D721Med (cell line): ENCODE measurements at places on chromosomes 3 and 15.

- no peak for DNase-seq
Measured at GRCh38 chr15:91555312-91555711, 298.2 kb upstream of the SLCO3A1 start.

GRCh38 chr15:92326236-92326635, 67.4 kb upstream of the ST8SIA2 start:
- no peak for DNase-seq

GRCh38 chr3:69914395-69914794, 85.1 kb upstream of the SAMMSON start:
- no peak for DNase-seq

DNA sequence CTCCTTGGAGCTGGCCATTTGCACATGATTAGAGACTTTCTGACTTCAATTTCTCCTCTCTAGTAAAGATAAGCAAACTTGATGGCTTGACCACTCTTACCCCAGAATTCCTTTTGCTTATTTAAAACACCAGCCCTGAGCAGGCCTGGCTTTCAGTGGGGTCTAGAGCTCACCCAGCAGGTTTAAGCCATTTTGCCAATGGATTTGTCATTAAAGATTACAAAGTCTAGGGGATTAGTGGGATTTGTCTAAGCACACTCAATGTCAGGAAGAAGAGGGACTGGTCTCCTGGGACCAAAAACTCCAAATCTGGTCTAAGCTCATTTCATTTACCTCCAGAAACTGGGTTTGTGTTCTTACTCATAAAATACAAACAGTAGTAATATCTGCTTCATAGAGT, 57.3 kb upstream of the SNTN start:
- no peak for DNase-seq

DNA sequence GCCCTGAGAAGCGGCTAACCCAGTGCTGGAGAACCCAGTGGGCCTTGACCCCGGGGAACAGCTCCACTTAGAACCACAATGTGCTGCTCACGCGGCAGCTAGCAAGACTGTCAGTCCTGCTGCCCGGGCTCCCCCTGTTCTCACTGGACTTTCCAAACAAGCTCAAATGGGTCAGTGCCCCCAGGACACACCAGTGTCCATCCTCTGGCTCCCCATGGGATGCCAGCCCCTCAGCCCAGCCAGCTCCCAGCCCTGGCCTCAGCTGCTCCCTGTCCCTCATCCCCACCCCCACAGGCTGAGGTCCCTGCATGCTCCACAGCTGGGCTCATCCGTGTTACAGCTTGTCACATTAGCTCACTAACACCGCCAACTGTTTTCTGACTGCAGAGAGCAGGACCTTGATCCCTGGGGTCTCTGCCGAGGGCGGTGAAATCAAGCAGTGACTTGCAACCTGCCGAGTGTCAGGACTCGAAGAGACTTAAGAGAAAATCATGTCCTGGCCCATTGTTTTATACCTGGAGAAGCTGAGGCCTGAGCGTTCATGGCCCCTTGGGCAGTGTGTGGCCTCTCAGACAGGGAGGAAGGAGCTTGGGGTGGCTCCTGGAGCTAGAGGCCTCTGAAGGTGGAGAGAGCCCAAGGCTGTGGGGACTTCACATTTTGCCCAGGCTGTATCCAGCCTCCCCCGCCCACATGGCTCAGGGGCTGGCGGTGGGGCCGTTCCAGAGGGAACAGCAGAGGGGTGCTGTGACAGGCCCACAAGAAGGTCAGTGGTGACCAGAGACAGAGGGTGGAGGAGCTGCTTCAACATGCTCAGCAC, 157.5 kb downstream of the MEGF11 start:
- no peak for DNase-seq

GRCh38 chr3:82259994-82260393, 498.5 kb upstream of the GBE1 start:
- no peak for DNase-seq

- DNase-seq, result no peak
Measured at GRCh38 chr3:151866711-151867410, 6.6 kb upstream of the SUCNR1 start.

DNA sequence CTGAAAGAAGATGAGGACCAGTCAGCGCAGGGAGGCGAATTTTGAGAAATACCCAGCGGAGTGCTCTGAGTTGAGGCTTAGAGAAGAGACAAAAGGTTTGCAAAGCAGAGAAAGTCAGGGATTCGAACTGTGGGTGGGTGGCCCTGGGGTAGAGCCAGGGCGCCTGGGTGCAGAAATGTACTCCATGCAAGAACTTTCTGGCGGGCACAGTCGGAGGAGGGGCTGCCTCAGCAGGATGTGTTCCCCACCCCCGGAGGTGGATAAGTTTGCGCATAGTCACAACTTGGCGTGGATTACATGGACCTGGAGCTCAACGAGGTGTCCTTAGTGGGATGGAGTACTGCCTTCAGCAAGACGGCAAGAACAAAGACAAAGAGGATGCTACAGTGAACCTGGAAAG, 117.3 kb upstream of the ALDH1A3 start:
- DNase-seq, result no peak

GRCh38 chr15:27646531-27646930, 452.6 kb downstream of the OCA2 start:
- DNase-seq, result no peak

DNA sequence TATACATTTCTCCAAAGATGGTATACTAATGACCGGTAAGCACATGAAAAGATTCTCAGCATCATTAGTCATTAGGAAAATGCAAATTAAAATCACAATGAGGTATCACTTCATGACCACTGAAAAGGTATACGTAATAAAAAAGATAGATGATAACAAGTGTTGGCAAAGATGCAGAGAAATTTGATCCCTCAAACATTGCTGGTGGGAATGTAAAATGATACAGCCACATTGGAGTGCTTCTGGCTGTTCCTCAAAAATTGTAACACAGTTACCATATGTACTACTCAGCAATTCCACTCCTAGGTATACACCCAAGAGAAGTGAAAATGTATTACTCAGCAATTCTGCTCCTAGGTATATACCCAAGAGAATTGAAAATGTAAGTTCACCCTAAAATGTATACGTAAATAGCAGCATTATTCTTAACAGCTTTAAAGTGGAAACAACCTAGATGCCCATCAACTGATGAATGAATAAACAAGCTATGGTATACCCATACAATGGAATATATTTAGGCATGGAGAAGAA, 25.0 kb upstream of the KY start:
- DNase-seq, result no peak

DNA sequence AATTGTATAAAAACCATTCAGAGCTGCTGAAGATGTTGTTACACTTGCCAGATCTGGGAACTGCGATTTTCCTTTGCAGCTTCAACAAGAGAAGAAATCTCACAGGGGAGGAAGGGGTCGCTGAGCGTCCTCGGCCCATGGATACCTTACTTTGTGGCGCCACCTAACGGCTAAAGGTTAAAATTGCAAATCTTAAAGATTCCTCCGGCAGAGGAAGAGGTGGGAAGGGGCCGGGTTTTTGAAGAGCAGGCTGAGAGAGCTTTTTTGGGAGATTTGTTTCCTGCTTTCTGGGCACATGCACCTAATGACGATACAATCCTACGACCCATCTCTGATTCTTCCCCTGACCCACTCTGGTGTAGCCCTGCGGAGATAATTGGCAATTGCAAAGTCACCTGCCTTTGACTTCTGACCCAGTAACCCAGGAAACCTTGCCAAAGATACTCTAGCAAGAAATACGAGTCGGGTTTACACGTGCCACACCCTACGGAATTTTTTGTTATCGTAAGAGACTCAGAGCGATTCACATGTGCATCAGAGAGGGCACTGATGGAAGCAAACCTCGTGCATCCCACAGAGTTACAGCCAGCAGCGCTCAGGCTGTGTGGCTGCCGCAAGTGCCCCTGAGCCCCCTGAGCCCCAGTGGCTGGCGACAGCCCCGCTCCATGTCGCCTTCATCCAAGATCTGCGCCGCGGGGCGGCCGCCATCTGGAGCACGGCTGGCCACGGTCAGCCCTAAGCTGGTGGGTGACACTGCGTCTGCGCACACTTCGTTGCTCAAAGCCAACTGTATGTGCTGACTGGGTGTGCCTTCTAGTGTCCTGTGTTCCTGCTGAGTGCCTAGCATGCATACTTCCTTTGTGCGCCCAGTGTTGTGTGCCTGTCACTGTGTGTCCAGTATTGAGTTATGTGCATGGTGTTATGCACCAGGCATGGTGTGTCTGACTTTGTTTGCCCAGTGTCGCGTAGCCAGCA, 55.2 kb upstream of the CHRNA7 start:
- peak; percentile 33 for DNase-seq

DNA sequence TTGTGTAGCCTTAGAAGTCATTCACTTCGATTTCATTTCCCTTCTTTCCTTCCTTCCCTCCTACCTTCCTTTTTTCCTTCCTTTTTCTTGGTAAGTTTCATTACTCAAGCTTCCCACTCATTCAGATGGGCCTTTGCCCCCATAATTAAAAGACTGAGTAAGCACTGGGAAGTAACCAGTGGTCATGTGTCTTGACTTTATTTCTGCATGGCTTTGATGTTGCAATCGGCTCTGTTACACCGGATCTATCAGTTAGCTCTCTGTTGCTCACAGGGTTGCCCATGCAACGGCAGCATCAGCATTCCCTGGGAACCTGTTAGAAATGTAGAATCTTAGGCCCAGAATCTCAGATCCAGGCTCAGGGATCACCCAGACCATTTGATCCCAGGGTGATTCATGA, 25.6 kb upstream of the LARS2 start:
- DNase-seq, result no peak

DNA sequence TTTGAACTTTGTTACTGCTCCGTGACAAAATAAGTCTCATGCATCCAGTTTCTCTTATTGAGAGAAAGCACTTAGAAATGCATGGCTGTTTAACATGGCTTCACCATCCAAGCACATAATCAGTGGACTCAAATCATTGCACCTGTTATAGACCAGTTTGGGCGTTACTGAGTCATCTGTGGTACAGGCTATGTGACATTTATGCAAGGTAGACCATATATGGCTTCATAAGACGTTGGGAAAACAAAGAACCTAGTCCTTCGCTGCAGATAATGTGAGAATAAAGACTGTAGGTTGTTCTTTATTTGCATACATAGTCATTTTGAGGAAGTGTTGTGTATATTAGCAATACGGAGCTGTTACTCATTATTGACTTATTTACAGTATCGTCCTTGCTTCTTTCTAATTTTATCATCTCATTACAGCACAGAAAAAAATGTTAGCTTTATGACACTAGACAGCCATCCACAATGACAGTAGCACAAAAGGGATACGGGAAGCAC, 374.7 kb downstream of the IL5RA start:
- DNase-seq, result no peak

DNA sequence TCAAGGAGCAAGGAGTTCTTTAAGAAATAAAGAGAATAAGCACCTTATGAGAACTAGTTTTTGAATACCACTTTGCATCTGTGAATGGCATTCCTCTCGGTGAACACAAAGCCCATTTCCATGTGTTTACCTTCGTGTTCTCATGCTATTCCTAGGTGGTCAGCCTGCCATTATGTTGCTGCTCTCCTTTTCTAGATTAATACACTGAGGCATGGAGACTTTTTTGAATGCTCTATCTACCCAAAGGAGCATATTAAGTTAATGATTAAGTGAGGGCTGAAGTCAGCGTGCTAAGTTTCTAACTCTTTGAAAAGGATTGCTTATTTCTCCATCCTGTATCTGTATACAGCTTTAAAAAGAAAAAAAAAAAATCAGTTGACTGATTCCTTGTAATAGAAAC, 394.5 kb downstream of the MECOM start:
- DNase-seq, result no peak

- no peak for DNase-seq
Measured at GRCh38 chr3:42994595-42994994, 15.5 kb downstream of the GASK1A start.

DNA sequence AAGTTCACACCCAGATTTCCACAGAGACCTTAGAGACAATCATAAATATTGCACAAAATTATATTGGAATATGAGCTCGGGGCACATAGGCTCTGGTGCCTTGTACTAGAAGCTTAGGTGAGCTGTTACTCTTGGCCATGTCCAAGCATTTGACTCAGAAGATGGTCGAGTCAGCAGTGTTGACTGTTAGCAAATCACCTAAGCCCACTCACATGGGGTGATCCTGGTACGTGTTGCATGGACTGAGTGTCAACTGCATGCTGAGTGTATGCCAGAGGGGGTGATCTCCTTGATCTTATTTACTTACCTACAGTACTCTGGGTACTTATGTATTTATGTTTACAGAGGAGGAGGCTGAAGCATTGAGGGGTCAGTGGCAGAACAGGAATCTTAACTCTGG, 14.0 kb downstream of the SMAD3 start:
- no peak for DNase-seq

- DNase-seq, result no peak
Measured at GRCh38 chr15:56798639-56799038, 65.3 kb upstream of the ZNF280D start.

DNA sequence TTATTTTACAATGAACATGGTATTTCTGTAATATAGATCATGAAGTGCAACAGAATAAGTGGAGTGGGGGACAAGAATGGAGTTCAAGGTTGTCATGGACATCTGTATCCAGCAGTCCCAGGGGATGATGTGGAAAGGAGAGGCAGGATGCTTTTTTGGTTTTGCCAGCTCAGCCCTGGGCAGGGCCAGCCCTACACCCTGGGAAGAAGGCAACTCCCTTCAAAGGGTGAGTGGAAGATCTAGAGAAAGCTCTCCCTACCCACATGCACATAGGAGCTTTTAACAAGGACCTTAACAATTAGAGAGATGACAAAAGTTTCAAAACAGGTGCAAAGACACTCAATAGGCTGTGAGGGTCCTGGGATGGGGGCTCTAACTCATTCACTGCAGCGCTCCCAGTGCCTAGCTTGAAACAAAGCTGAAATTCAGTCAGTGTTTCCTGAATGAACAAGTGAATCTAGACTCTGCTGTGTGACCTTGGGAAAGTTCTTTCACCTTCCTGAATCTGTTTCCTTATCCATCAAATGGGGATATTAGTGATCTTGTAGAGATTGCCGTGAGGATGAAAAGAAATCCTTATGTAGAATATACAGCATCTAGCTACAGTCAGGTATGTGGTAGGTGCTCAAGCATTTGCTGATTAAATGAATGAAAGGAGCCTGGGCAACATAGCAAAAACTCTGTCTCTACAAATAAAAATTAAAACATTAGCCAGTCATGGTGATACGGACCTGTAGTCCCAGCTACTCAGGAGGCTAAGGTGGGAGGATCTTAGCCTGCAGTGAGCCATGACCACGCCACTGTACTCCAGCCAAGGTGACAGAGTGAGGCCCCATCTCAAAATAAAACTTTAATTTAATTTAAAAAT, 14.3 kb downstream of the BHLHE40 start:
- DNase-seq, result peak; percentile 5

DNA sequence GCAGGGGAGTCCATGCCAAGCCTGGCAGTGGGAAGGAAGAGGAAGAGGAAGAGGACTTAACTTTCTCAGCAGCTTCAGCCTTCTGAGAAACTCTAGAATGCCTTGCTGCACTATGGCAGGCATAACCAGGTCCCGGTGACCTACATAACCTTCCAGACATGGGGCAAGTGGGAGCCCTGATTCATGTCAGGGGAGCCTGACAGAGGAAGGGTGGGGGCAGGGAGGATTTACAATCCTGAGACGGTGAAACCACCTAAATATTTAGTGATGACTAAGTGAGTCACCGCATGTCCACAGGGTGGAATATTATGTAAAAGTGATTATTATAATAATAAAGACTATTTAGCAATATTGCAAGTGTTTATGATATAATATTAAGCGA, 46.7 kb downstream of the AMOTL2 start:
- no peak for DNase-seq

GRCh38 chr3:98402507-98402906, 12.0 kb downstream of the OR5K3 start:
- no peak for DNase-seq
